Skin of body (tissue), 3 donors: ENCODE measurements at places on chromosomes 3 and 15. TPM values are rescaled to one million over a fixed set of nuclear protein-coding genes. Genes with fewer than 3 reads are reported as not detected.

DNA sequence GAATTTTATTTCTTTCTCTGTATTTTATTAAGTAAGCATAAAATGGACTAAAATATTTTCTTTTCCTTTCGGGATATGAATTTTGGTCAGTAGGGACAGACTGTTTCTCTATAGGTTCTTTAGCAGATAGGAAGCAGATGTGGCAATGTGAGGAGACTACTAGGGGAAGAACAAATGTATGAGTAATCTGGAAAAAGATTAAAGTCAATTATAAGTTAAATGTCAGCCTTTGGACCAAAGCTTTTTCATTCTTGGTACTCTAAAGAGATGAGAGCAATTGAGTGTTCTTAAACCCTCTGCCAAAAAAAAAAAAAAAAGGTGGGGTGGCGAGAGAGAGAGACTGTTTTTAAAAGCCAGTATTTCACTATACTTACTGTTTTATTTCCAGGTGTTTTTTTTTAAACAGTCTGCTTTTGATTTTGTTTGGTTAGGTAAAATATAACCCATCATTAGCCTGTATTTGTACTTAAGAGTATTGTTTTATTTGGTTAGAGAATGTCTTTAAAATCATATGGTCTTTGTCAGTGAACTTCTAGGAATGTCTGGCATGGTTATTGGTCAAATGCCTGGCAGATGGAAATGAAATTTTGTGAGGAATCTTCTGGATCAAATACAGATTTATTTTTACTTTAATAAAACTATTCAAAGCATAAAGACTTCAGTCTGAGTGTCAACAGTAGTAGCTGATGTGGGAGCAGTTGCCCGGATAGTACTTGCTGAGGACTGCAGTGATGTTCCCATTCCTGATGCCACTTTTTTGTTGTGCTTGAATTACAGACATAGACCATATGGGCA is 63.8 kb downstream of the LRRC49 start:
- peak; percentile 9 for DNase-seq

DNA sequence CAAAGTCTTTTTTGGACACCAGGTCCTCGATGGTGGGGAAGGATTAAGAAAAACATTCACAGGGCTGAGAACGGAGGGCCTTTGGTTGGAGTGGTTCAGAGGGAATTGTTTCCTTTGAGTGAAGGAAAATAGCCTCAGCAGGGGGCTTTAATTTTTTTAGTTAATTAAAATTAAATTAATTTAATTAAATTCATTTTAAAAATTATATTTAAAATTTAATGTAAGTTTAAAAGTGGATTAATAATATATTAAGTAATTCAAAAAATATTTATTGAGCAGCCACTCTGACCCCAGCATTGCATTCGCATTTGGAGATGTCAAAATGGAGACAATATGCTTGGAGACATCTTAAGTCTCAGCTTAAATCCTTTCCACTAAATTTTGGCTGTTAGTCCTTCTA is 136.7 kb downstream of the KCNH8 start:
- no peak for DNase-seq

DNA sequence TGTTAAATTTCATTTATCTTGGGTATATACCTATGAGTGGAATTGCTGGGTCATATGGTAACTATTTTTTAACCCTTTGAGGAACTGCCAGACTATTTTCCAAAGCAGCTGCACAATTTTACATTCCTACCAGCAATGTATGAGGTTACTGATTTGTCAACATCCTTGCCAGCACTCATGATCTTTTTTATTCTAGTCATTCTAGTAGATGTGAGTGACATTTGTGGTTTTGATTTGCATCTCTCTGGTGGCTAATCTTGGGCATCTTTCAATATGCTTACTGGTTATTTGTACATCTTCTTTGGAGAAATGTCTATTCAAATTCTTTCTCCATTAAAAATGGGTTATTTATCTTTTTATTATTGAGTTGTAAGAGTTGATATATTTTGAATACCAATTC is 21.3 kb upstream of the LRRC58 start:
- DNase-seq = no peak

DNA sequence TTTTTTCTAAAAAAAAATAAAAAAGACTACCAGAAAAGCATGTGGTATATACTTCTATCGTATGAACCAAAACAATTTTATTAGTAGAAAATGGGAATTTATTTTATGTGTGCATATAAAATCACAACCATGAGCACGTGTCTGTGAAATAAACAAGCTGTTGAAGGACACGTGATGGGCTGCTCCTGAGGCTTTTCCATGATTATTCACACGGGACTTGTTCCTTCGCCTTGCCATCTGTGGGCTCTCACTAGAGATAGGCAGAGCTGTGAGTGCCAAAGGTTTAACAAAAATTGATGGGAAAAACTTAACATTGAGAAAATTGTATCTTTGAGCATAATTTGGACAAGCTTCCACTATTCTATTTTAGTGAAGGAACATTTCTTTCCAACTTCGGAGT is 12.4 kb upstream of the ETV5 start:
- no peak for DNase-seq

- DNase-seq = no peak
Observed at GRCh38 chr15:39114690-39115378, 466.0 kb upstream of the THBS1 start.

DNA sequence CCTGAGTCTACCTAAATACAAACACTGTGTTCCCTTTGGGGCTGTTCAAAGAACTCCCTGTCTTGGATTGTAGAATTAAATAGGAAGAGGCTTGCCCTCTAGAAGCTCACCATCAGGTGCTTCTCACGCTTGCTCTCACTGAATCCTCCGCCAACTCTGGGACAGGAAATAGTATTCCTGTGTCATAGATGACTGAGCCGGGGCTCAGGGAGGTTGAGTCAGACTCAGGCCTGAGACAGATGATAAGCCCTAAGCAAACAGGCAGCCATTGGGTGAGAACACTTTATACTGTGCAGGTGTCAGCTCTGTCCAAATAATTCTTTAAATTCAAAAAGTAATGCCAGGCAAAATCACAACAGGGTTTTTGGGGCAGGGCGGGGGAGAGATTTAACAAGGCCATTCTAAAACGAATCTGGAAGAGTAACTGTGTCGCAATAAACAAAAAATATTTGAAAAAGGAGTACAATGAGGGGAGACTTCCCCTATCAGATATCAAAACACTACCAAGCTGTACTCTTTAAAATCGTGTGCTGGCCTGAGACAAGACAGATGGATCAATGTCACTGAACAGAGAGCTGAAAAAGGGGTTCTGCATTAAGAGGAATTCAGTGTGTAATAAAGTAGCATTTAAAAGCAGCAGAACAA is 59.0 kb downstream of the EPHB3 start:
- DNase-seq = no peak

- DNase-seq = no peak
Observed at GRCh38 chr3:196287090-196287439, 461 bp downstream of the PCYT1A start.

- peak; percentile 59 for DNase-seq
Observed at GRCh38 chr15:60396560-60396957, 1.2 kb downstream of the ANXA2 start.

GRCh38 chr3:14282706-14283075 is 104.1 kb downstream of the LSM3 start:
- DNase-seq = no peak

GRCh38 chr15:57635300-57635909 is 43.7 kb downstream of the MYZAP start:
- no peak for DNase-seq

DNA sequence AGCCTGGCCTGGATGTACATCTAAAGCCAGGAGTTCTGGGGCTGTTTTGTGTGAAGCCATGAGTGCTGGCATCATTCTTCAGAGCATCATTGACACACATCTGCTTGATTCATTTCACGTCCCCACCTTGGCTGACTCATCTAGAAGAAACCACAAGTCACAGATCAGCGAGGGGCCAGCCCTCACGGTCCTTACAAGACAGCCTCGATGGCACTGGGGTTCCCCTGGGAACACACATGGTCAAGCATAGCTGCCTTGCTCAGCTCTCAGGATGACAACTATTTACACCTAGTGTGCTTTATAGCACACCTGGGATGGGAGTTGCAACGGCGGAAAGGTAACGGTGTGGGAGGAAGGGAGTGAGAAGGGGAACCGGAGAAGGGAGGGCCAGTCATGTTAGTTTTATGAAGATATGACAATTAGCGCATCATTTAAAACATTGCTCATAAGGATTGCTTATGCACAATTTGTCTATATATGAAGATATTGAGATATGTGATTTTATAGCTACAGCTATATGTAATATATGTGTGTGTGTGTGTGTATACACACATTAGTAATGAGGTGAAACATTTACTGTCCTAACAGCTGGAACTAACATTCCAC is 227.1 kb downstream of the RPLP1 start:
- no peak for DNase-seq

DNA sequence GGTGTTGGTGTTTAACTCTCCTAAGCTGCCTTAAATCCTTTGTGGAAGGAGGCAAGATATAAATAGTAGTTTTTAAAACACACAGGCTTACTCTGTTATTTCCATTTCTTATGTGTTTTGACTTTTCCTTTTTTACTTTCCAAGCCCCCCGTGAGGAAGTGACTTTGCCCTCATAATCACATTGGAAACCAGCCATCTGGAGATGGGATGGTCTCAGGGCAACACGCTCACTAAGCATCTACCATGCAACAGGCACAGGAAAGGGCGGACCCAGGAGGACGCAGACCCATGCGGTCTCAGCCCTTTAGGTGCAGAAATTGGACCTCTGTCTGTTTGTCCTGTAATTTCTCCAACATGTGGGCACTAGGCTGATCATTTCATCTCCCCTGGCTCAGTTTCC is 115.7 kb downstream of the PDZRN3 start:
- no peak for DNase-seq

DNA sequence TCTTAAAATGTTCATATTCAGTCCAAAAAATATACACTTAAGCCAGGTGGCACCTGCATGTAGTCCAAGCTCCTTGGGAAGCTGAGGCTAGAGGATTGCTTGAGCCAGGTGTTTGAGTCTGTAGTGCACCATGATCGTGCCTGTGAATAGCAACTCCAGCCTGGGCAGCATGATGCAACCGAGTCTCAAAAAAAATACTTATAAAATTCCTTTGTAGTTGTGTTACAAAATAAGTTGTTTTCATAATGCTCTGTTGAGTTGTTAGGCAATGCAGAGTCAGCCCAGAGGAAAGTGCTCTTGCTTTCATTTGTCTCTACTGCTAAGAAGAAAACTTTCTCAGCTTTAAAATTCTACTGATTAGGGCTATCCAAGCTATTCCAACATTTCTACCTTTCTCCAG is 442.8 kb upstream of the ARRDC4 start:
- DNase-seq = no peak

GRCh38 chr15:68818769-68819494 is 1.8 kb downstream of the ANP32A start:
- DNase-seq = peak; percentile 54

GRCh38 chr3:123285479-123285878 is 83.7 kb downstream of the SEC22A start:
- no peak for DNase-seq

GRCh38 chr15:98330258-98330657 is 318.1 kb upstream of the IGF1R start:
- DNase-seq = no peak

GRCh38 chr3:30598668-30599545 is 7.5 kb upstream of the TGFBR2 start:
- DNase-seq = no peak

GRCh38 chr3:3296979-3297381 is 117.5 kb upstream of the CRBN start:
- DNase-seq = no peak

DNA sequence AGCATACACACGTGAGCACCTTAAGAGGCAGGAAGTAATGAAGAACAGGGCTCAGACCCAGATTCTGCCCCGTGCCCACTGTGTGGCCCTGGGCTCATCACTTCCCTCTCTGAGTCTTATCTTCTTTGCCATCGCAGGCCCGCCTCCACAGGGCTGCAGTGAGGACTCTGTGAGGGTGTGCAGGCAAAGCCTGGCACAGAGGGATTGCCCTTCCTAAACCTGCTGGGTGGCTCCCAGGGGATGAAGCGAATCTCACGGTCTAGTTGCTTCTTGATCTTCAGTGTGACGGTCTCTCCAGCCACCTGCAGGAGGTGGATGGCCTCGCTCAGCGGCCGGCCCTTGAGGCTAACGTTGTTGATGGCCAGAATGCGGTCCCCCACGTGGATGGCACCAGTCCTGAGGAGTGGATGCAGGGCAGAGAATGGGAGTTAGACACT is 32.8 kb downstream of the GRIP2 start:
- DNase-seq = no peak

- no peak for DNase-seq
Observed at GRCh38 chr15:51524376-51524775, 98.2 kb downstream of the DMXL2 start.

- no peak for DNase-seq
Observed at GRCh38 chr3:102301155-102301880, 133.5 kb upstream of the ZPLD1 start.

GRCh38 chr3:10530241-10530640 is 24.9 kb upstream of the ATP2B2 start:
- DNase-seq = no peak

DNA sequence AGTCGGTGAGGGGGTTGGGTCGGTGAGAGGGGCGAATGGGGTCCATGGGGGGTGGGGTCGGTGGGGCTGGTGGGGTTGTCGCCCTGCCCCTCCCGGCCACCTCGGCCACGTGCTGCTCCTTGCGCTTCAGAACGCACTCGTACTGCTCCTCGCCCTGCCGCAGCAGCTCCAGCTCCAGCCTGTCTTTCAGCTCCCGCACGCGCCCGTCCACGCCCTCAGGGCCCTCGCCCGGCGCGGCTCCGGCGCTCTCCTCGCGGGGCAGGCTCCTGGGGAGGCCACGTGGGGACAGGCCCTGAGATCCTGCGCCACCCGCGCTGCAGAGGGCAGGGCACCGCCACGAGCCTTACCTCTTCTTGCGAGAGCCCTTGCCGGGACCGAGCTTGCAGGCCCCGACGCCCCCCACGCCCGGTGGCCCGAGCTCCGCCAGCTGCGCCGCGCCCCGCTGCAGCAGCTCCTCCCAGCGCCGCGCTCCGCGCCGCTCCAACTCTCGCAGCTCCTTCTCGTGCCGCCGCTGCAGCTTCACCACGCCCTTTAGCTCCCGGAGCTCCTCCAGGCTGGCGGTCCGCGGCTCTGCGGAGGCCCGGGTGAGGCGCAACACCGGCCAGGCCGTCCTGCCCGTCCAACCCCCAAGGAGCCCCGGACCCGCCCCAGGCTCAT is 8.2 kb upstream of the ANKRD63 start:
- peak; percentile 12 for DNase-seq

DNA sequence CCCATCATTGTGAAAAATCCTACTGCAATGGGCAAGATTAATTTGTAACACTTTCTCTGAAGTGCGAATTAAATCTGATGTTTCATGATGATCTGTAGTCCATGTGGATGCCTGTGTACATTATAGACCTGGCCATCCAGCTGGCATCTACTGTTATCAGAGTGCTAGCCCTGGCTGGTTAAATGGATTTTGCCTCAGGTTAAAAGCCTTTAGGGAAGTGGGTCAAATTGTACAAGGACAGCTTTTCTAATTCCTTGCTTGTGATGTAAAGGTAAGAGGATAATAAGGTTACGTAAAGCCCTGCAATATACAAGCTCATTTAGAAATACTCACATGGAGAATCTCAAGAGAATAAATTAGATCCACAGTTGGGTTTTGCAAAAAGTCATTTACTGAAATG is 138.2 kb downstream of the EPHA3 start:
- DNase-seq = no peak

The GHSR gene
- not detected for total RNA-seq

The TMIE gene
- total RNA-seq = 0.30 TPM

The TM4SF18 gene
- 16.6 TPM for total RNA-seq

The SNX22 gene
- 0.99 TPM for total RNA-seq

The MDFIC2 gene
- not detected for total RNA-seq

The RAD51 gene
- 3.7 TPM for total RNA-seq

The TMEM207 gene
- total RNA-seq = not detected

The AGTR1 gene
- total RNA-seq = 39.6 TPM

The SPESP1 gene
- 0.99 TPM for total RNA-seq
